NCI-H1694 (cell line): ENCODE measurements at places on chromosomes 2 and 18.

- no peak for DNase-seq
Observed at GRCh38 chr2:6999211-6999877, 82.1 kb downstream of the RNF144A start.

DNA sequence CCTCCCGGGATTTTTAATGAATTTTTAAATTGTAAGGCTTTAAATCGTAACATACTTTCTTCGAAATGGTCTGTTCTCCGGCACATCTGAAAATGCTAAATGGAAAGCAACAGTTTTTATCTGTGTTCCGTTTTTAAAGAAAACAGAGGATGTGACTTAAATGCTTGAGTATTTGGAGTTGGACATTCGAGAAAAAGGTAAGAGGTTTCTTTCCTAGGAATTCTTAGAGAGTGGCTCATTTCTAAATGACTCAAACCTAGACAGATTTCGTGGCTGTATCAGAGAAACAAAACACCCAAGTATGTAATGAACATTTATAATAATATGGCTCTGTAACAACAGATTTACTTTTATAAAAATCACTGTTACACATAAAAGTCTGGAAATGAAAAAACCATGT is 177.6 kb upstream of the CCDC68 start:
- DNase-seq: no peak

DNA sequence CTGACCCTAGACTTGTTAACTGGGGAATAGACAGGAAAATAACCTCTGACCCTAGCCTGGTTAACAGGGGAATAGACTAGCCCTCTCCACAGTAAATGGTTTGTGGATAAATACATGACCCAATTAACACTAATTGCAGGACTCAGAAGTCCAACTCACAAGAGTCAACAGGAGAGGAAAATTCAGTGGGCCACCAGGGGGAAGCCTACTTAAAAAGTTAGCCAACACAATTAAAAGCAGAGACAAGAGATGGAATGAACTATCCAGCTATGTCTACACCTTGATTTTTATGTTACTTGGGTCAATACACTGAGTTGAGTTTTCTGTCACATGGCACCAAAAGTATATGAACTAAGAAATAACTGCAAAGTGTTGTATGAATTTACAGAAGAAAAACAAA is 158.8 kb upstream of the SLC39A10 start:
- DNase-seq: no peak

DNA sequence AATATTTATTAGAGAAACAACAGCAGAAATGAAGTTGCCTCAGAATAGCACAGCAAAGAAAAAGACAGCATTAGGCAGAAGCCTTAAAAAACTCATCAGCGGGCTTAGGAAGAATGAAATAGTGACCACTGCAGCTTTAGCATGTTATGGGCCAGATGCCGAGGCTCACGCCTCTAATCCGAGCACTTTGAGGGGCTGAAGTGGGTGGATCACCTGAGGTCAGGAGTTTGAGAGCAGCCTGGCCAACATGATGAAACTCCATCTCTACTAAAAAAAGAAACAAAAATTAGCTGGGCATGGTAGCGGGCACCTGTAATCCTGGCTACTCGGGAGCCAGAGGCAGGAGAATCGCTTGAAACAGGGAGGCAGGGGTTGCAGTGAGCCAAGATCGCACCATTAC is 32.4 kb downstream of the AP1S3 start:
- no peak for DNase-seq

DNA sequence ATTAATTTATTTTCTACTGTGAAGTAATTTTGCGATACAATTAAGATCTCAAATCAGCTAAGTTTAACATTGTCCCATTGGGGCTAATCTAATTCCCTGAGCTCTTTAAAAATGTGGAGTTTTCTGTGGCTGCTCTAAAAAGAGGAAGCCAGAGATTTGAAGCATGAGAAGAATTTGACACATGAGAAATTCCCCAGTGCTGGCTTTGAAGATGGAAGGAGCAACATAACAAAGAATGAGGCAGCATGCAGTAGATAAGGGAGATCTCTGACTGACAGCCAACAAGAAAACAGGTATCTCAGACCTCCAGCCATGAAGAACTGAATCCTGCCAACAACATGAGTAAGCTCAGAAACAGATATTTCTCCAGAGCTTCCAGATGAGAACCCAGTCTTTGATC is 308.4 kb downstream of the ZNF804A start:
- no peak for DNase-seq

GRCh38 chr2:197675246-197675645 is at the start of gene RFTN2:
Gene RFTN2 (minus strand): TSS chr2:197675587. CDS start chr2:197675458, 129 bp downstream.
- DNase-seq: no peak

DNA sequence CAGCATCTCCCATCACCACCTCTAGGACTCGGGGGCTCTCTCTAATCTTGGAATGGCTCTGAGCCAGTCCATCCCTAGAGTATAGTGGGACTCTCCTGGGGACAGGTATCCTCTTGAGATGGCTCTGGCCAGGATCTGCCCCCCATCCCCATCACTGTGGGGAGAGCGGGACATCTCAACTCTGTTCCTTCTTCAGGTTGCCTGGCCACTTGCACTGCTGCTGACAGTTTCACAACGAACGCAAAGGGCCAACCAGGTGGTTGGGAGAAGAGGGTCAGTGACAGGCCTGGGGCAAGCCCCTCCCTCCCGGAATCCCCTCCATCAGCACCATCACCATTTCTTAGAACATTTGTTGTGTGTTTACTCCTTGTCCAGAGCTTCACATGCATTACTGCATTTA is 62.6 kb downstream of the CIB4 start:
- no peak for DNase-seq

- DNase-seq: no peak
Observed at GRCh38 chr2:204258890-204259289, 286.4 kb upstream of the PARD3B start.

GRCh38 chr18:13112982-13113381 is 105.6 kb upstream of the LDLRAD4 start:
- no peak for DNase-seq

GRCh38 chr18:37930640-37931039 is 365.0 kb upstream of the CELF4 start:
- DNase-seq: no peak

DNA sequence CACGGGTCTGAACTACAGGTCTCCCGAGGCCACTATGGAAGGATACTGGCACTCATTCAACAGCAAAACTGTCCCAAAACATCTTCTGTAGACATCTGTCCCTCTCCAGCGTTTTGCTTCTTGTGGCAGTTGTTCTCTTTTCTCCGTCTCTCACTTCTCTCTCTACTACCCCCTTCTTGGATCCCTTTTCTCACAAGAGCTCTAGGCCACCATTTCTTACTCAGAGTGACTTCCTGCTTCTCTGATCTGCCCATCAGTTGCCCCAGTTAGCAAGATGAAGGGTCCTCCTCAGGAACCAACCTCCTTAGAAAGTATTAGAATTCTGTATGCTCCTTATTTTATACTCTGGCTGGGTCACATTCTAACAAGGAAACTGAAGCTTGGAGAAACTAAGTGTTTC is 32.6 kb downstream of the BCL2 start:
- peak; percentile 3 for DNase-seq

- DNase-seq: no peak
Observed at GRCh38 chr2:64212801-64213321, 68.6 kb upstream of the PELI1 start.

GRCh38 chr2:70505613-70506391 is 47.8 kb downstream of the TGFA start:
- no peak for DNase-seq

GRCh38 chr2:203707530-203707929 is 1.1 kb downstream of the CD28 start:
- no peak for DNase-seq

DNA sequence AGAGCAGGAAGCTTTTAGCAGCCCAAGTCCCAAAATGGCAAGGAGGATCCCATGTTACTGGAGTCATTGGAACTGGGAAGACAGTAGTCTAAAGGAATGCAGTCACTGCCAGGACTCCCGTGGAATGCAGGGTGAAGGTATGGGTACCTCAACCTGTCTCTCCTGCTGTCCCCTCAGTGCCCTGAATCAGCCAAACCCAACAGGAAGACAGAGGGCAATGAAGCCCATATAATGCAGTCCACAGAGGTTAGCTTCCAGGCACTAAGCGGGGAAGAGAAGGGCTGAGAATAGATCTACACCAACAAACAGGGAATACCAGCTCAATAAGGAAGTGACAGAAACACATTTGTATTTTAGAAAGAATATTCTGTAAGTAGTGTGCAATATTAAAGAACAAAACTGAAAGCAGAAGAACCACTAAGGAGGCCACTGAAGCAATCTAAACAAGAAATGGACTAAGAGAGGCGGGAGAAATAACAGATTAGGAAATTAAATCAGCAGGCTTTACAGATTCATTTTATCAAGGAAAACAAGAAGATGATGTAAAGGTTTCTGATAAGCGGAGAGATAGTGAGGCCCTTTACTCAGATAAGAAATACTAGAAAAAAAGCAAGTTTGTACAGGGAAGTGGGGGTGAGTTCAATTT is 8.3 kb downstream of the NEMP2 start:
- no peak for DNase-seq

- peak; percentile 2 for DNase-seq
Observed at GRCh38 chr18:49135877-49136276, 185.1 kb upstream of the SMAD7 start.

DNA sequence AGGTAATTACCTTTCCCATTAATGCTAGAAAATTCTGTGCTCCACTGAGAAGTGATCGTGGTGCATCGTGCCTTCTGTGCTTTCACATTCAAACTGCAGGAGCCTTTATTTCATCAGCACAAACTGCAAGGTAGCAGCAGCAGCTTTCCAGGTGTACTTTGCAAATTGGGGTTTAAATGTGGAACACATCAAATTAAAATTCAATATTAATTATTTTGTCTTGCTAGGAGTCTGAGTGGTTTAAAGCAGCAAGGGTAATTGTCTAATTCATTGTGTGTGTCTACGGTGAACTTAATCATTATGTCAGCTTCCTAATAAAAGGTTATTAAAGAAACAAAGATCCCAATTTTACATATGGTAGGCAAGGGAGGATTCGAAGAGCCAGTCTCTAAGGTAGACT is 180.8 kb upstream of the ATP5MC3 start:
- DNase-seq: no peak

DNA sequence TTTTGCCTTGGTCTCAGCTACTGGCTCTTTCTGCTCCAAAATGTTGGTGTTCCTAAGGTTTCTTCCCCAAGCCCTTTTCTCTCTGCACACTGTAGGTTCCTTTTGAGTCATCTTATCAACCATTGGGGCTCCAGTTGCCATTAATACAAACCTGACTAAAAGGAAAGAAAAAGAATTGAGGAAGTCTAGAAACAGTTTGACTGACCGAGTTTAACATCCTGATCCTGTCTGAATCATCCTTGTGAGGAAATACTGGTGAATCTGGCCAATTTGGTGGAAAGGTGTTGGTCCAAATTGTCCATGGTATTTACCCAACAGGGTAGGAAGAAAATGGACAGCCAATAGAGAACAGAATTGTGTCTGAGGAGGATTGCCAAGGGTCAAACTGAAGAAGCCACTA is 38.3 kb downstream of the CRYGD start:
- no peak for DNase-seq

- DNase-seq: no peak
Observed at GRCh38 chr2:225017098-225017685, 25.1 kb downstream of the DOCK10 start.

- DNase-seq: no peak
Observed at GRCh38 chr2:186068139-186068801, 329.7 kb downstream of the FSIP2 start.

GRCh38 chr2:195734931-195735330 is 77.9 kb downstream of the SLC39A10 start:
- DNase-seq: no peak
